Activated naive CD4-positive, alpha-beta T cell treated with anti-CD3 and anti-CD28 coated beads, Interleukin-2, amount 50 U/mL, for 16 hours (primary cell): ENCODE measurements at places on chromosomes 3 and 15.

GRCh38 chr15:94131875-94132274, 99.5 kb upstream of the MCTP2 start:
- no peak for DNase-seq

GRCh38 chr3:50258029-50258680, 10.8 kb upstream of the SEMA3B start:
- DNase-seq: no peak

DNA sequence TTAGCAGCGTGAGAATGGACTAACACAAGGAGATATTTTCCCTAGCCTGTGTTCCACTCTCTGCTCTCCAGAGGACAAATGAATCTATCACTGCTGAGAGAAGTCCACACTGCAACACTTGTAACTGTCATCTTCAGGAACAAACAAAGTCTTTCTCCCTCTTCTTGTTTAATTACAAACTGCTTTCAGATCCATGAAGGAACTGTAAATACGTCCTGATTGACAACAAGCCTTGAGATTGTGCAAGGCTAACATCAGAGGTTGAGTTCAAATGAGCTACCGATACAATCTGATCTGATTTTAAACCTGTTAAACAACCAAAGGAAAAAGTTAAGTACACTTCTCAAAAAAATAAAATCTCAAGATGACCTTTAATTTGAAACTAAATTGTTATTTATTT, 638.8 kb upstream of the ADAMTS9 start:
- DNase-seq: no peak

- no peak for DNase-seq
Measured at GRCh38 chr3:134477002-134477401, 8.8 kb downstream of the ANAPC13 start.
